ENCODE measurements at places on chromosomes 6 and 20.

GRCh38 chr6:91387290-91388059 is 800.6 kb upstream of the MAP3K7 start:
- no peak for DNase-seq

GRCh38 chr6:135604035-135604860 is 106.7 kb upstream of the AHI1 start:
- DNase-seq: no peak

DNA sequence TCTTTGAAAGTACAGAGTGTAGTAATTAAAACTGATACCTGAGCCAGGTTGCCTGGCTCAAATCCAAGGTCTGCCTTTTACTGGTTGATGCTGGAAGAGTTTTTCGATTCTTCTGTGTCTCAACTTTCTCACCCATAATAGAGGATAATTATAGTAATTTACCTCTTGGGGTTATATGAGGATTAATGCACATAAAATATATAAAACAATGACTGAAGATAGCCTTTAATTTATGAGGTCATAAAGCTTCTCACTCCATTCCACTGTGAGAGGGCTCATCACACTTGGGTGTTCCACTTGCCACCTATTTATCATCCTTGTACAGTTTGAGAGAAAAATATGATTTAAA is 10.2 kb downstream of the HLA-DRB5 start:
- no peak for DNase-seq

GRCh38 chr6:33390767-33391277 is 801 bp upstream of the KIFC1 start:
- DNase-seq: no peak

GRCh38 chr20:3997446-3997845 is 17.9 kb downstream of the RNF24 start:
- DNase-seq: no peak

GRCh38 chr6:6781172-6781872 is 192.8 kb downstream of the LY86 start:
- DNase-seq: peak; percentile 43

DNA sequence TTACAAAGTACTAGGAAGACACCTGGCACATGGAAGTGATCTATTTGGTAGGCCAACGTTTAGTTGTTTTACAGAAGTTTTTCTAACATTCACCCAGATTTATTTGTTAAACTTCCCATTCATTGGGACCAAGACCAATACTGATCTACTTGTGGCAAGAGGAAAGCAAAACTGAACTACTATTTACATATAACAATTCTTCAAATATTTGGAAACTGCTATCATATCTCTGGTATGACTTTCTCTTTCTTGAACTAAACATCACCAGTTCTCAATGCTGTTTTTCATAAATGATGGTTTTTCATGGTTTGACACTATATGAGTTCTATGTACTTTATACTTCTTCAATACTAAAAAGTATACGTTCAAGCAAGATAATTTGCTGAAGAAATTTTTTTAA is 189.2 kb downstream of the ASCC3 start:
- DNase-seq: no peak

DNA sequence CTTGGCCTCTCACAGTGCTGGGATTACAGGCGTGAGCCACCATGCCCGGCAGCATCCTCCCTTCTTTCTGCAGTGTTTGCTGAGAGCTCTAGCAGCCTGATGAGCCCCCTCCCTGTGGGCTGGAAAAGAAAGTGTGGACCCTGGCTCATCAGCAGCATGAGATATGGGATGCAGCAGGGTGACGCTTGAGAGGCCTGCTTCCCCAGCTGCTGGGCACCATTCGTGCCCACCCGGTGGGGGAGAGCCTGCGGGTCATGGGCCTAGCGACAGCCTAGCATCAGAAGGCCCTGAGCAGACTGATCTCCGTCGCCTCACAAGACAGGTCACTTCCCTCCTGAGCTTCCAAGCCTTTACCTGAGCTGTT is 16.0 kb upstream of the CCDC167 start:
- no peak for DNase-seq

Data from heart right ventricle (tissue), 16 donors.